ENCODE measurements at places on chromosomes 16 and 17. TPM values are rescaled to one million over a fixed set of nuclear protein-coding genes. Genes with fewer than 3 reads are reported as not detected.

Gene TBC1D3K
- total RNA-seq = not detected

Gene TBC1D3G
- not detected for total RNA-seq

Gene KRTAP2-3
- total RNA-seq = not detected

Gene C16orf74
- total RNA-seq = 17.7 TPM

Gene ABCA10
- total RNA-seq = 0.10 TPM

Gene HOXB9
- total RNA-seq = 7.1 TPM

Gene SCNN1G
- total RNA-seq = 2.6 TPM

Gene PLLP
- total RNA-seq = 1.7 TPM

Gene FBXL16
- 15.2 TPM for total RNA-seq

Gene BICDL2
- not detected for total RNA-seq

Gene SPATA22
- not detected for total RNA-seq

Gene TBC1D3C
- total RNA-seq = not detected

Data from A549 treated with AZD2906 at 1 μM for 4 hours (cell line).